ENCODE measurements at places on chromosomes 12 and 14.

DNA sequence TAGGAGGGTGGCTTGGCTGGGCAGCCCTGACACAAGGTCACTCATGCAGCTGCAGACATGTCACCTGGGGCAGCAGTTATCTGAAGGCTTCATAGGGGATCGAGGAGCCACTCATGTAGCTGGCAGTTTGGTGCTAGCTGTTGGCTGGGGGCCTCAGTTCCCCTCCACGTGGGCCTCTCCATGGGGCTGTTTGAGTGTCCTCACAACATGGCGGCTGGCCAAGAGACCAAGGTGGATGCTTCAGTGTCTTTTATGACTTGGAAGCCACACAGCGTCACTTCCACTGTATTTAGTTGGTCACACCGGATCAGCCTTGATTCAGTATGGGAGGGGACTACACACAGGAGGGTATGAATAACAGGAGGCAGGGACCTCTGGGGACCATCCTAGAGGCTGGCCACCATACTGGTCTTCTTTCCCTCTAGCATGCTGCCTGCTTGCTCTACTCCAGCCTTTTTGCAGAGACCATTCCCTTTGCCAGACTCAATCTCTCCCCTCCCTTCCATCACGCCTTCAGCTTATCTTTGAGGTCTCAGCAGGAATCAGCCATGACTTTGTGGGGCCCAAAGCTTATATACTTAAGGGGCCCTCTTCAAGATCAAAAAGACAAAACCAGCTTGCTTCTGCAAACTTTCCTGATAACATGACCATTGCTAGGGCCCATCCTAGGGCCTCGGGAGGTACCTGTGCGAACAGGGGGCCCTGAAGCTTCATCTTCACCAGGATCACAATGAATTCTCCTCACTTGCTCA lies 53.4 kb downstream of the RPH3A start:
- DNase-seq, result no peak

- no peak for DNase-seq
Observed at GRCh38 chr12:50050119-50050385, 7.3 kb upstream of the ASIC1 start.

DNA sequence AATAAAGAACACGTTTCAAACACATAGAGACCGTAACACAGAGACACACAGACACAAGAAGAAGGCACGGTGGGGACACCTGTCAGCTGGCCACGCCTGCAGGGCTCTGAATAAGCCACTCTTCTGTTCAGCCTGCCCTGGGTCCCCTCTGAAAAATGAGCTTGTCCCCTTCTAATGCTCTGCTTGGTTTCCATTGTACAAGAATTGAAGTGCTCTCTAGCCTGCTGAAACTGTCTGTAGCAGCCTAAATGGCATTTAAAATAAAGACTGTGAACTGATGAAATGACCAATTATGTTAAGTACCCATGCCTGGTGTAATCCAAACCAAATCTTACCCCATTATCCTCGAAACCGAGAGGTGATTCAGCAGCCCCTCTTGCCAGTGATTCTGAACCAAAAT lies 139.8 kb downstream of the FOXN3 start:
- DNase-seq, result no peak

DNA sequence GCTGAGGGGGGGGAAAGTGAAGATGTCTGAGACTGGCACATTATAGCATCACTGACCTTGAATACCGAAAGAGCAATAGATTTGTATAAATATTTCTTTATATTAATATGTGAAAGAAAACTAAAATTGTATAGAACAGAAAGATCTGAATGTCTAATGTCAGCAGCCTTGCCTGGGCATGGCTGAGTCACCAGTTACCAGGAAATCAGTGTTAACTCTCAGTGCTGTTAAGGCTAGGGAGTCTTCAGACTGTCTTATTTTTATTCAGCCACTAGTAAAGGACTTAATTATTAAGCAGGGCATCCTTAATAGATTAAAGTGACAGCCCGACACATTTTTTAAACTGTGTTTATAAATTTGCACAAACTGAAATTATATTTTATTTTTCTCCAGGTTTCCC lies 122.9 kb upstream of the AEBP2 start:
- peak; percentile 33 for DNase-seq

GRCh38 chr12:103462675-103463074 lies 33.1 kb downstream of the C12orf42 start:
- no peak for DNase-seq

DNA sequence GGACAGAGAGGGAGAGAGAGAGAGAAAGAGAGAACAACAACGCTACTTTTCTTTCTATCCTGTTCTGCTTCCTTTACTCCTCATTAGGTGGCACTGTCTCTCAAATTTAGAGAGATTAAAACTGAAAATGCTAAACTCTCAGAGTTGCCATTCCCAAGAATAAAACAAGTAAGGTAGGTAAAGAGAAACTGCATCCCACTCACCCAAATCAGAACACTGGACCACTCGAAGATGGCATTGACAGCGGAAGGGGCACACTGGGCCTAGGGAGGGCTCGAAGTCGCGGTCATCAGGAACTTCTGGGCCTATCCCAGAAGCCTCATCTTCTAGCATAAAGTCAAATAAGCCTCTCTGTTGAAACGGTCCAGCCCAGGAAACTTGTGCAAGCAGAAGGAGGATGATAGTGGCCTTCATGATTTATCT lies 4.5 kb downstream of the DCN start:
- no peak for DNase-seq

- no peak for DNase-seq
Observed at GRCh38 chr12:47276253-47276620, 196.5 kb upstream of the AMIGO2 start.

DNA sequence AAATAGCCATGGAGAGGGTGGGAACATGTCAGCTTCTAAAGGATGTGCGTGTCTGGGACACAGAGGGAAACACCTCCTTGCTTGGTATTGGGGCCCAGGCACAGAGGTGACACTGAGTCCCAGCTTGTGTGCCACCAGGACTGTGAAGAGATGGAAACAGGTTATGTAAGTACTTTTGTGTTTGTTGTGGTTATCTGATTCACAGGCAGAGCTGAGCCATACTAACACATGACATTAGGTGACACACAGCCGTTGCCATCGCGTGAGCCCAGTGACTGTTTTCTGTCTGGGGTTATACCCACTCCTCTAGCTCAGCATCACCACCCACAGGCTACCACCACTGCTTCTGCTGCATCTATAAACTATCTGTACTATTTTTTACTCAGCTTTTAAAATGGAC lies 12.1 kb upstream of the FLVCR2 start:
- no peak for DNase-seq

DNA sequence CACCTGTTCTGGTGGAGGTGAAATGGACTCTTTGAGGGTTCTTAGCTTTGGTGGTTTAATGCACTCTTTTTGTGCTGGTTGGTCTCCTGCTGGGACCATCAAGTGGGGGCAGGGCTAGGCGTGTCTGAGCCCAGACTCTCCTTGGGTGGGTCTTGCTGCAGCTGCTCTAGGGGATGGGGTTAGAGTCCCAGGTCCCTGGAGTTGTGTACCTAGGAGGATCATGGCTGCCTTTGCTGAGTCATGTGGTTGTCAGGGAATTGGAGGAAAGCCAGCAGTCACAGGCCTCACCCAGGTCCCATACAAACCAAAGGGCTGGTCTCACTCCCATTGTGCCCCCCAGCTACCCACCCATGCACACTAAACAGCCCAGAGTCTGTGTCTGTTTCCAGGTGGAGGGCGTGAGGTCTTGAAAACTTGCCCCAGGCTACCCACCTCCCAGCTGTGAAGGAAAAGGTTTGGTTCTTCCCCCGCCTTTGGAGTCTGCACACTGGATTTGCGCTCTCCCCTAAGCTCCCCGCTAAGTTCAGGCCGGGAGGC lies 387.7 kb downstream of the TMTC2 start:
- no peak for DNase-seq

GRCh38 chr14:90381999-90382451 lies 14.8 kb upstream of the CALM1 start:
- DNase-seq, result no peak

DNA sequence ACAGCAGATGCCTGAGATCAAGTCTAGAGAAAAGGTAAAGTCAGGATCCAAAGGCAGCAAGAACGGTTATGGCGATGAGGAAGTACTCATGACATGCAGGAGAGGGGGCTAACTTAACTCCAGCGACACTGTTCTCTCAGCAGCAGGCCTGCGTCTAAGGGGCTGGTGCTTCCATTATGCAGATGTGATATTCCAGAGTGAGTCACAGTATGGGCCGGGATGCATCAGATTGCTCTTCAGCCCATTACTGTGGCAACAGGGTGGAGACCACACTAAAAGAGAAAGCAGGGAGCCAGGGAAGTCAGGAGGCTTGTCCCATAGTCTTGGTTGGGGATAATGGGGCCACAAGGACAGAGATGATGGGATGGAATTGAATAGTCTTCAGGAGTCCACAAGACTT lies 151.8 kb upstream of the NTF3 start:
- no peak for DNase-seq

DNA sequence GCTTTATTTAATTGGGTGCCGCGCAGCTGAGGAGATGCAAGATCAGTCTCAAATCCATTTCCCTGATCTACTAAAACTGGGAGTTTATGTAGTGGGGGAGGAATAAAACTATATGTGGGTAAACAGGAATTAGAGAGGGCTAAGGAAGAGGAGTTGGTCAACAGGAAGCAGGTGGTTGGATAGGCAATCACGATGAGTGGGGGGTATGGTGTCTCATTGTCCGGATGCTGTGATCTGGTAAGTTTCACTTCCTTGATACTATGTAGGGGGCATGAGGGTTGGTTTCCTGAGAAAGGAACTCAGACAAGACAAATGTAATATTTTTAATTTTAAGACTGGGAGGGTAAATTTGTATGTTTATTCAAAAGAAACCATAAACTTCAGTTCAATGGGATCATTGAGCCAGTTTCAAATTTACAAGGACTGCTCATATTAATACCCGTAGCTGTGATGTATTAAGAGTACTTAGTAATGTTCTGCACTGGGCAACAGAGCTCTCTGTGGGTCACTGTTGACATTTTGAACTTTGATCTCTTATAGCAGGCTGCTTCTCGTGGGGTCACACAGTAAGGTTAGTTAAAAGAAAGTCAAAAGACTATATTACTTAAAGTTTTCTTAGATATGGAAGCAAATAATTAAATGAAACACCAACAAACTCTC lies 786.2 kb upstream of the FBXO33 start:
- DNase-seq, result no peak

DNA sequence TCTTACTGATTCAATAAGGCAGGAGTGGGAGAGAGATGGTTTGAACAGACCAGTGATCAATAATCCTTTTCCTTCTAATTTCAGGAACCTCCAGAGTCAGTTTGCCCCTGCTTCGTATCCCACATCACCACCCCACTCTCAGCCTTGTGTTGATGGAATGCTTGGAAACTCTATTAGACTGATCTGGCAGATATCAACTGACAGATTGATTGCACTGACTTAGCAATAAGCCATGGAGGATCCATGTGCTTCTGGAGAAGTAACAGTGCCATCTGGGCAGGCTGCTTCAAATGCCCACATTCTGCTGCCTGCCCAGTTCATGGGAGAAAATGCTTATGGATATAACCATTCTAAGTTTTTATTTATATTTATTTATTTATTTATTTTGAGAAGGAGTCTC lies 218.0 kb downstream of the SLC2A13 start:
- DNase-seq, result no peak

- no peak for DNase-seq
Observed at GRCh38 chr14:58659061-58659460, 21.3 kb downstream of the DACT1 start.

DNA sequence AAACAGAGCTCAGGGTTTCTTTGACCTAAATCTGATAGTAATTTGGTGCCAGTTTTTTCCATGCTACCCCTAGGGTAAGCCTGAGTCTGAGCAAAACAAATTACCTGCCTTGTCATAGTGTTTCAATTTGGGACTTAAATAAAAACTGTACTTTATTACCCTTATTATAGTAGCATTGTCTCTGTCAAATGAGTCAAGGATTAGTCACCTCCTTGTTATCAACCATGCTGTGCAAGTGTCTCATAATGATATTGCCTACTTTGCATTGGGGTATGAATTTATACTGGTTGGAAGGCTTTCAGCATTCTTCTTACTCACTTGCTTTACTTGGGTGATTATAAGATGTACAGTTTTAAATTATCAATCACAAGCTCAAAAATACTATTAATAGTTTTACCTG lies 380.0 kb downstream of the LRFN5 start:
- DNase-seq, result no peak

GRCh38 chr12:6172086-6172485 lies 28.1 kb upstream of the CD9 start:
- no peak for DNase-seq

DNA sequence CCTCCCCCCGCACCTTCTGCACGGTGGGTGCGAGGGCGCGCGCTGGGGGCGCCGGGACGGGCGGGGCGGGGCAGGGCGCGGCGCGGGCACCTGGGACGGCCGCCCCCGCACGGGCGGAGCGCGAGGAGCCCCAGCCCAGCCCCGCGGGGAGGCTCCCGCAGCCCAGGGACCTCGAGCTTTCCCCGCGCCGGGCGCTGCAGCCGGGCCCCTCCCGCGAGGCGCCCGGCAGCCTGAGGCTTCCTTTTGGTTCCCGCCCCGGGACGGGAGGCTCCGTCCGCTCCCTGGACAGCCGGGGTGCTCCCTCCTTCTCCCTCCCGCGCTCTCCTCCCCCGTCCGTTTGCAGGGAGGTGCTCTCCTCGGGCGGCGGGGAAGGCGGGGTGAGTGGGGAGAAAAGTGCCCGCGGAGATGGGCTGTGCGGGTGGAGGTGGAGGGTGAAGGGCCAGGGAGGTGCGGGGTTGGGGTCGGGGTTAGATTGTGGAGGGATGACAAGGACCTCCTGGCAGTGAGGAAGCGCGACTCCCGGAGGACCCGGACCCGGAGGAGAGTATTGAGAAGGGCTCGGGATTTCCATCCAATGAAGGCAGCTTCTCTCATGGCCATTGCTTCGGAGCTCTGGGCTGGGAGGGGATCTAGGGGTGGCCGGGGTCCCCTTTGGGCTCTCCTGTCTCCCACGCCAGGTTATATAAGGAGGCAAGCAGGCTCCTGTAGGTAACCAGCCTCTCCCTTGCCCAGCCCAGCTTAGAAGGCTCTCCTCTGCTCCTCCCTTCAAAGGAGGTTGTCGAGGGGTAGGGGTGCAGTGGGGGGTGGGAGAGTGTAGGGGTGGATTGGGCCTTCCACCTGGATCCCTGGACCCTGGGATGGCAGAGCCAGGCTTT lies 645 bp downstream of the JDP2 start:
- DNase-seq, result peak; percentile 62

- DNase-seq, result no peak
Observed at GRCh38 chr12:92558806-92559205, 144.0 kb upstream of the PLEKHG7 start.

GRCh38 chr12:92418381-92418780 lies 272.7 kb upstream of the BTG1 start:
- DNase-seq, result no peak

GRCh38 chr14:105198588-105198987 lies 17.5 kb upstream of the NUDT14 start:
- no peak for DNase-seq

DNA sequence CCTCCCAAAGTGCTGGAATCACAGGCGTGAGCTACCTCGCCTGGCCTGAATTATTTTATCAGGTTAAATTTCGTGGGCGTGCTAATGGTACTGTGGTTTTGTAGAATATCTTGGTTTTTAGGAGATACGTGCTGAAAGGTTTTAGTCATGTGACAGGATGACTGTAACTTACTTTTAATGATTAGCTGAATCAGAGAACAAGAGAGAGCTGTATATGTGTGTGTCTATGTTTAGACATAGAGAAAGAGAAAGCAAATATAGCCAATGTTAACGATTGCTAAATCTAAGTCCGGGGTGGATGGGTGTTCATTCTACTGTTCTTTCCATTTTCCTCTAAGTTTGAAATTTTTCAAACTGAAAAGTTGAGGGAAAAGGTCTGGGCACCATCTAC lies 9.2 kb upstream of the PNMA1 start:
- DNase-seq, result no peak

GRCh38 chr12:99959549-99960170 lies 25.1 kb downstream of the ANKS1B start:
- DNase-seq, result no peak
